CD8-positive, alpha-beta memory T cell (primary cell): ENCODE measurements at places on chromosomes 7 and 10.

DNA sequence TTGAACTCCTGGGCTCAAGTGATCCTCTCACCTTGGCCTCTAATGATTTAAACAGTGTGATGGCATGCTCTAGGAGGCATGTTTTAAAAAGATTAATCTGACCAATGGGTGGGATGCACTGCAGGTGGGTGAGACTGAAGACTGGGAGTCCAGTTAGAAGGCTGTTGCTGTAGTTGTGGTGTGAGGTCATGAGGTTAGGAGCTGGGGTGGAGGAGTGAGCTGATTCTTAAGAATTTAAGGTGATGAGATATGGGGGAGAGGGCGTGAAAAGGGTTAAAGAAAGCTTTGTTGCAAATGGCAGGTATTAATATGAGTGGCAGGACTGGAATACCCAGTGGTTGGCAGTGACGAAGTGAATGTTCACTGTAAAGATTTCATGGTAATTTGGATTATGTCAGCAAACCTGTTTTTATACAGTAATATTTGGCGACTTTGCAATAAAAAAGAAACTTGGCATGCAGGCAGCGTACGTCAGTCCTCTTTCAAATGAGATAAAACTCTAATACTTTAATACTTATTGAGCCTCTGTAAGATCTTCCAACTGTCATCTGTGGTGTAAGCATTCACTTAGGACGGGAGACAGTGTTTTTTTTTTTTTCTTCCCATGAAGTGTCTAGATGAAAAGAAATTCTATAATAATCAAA is 72.8 kb upstream of the MTPN start:
- no peak for DNase-seq

- DNase-seq: no peak
These were observed 271.0 kb upstream of the LRRTM3 start for GRCh38 chr10:66654861-66655260.

DNA sequence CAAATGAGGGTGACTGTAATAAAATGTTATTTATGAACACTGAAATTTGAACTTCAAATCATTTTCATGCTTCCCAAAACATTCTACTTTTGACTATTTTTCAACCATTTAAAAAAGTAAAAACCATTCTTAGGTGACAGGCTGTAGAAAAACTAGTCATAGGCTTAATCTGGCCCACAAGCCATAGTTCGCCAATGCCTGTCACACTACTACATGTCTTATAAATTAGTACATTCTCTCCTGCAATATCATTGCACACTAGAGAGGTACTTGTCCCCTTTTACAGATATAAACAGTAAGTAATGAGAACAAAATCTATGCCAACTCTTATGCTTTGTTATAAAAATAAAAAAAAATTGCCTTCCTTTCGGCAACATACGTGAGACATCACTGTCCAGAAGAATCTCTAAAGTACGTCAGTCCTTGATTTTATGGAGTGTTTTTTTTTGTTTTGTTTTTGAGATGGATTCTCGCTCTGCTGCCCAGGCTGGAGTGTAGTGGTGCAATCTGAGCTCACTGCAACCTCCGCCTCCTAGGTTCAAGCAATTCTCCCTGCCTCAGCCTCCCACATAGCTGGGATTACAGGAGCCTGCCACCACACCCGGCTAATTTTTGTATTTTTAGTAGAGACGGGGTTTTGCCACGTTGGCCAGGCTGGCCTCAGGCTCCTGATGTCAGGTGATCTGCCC is 23.2 kb downstream of the UPF2 start:
- no peak for DNase-seq

GRCh38 chr10:92857904-92858514 is 9.7 kb downstream of the EXOC6 start:
- DNase-seq: no peak

- no peak for DNase-seq
These were observed 7.5 kb downstream of the PDGFA start for GRCh38 chr7:512146-512510.

DNA sequence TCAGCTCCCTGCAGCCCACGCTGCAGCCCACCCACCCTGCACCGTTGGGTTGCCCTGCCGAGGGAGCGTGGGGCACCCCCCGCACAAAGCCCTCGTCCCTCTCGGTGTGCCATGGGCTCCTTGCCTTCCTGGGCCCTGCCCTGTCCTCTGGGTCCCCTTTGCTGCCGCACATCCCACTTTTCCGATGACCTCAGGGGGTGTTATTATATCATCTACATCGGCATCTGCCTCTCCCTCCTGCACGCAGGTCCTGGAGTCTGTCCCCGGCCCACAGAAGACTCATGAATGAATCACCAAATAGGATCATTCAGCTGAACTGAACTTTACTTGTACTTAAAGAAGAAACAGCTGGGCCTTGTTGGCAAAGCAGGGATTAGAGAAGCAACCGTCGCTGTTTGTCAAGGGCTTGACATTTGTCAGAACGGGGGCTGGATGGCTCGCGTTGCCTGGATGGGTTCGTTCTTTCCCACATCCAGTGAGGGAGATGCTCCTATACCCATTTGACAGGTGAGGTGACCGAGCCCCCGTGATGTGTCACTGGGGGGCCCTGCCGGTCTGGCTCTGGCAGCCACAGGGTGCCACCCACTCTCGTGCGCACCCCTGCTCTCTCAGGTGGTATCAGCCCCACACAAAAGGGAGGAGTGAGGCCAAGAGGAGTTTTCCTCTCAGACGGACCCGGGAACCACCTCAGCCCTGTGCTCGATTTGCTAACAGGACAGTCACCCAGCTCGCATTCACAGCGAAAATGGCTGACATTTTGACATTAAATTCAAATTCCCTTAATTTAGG is 58.6 kb upstream of the EBF3 start:
- DNase-seq: no peak

GRCh38 chr7:87113077-87113476 is 39.2 kb upstream of the DMTF1 start:
- no peak for DNase-seq

- DNase-seq: no peak
These were observed 162.3 kb downstream of the ZMYND11 start for GRCh38 chr10:297567-297966.
